Spinal cord (tissue), 10 donors: ENCODE measurements at places on chromosomes 12 and 14. TPM values are rescaled to one million over a fixed set of nuclear protein-coding genes. Genes with fewer than 3 reads are reported as not detected.

ART4 gene
- 0.17 TPM for total RNA-seq

POTEM gene
- not detected for total RNA-seq

C12orf54 gene
- 0.40 TPM for total RNA-seq

SLCO1A2 gene
- 25.8 TPM for total RNA-seq

DNAJC22 gene
- 2.2 TPM for total RNA-seq

CIROP gene
- total RNA-seq = 0.61 TPM

GPR65 gene
- 0.94 TPM for total RNA-seq

DTX1 gene
- total RNA-seq = 23.3 TPM

- DNase-seq = no peak
Observed at GRCh38 chr12:132196038-132196872, 52.0 kb downstream of the NOC4L start.

DNA sequence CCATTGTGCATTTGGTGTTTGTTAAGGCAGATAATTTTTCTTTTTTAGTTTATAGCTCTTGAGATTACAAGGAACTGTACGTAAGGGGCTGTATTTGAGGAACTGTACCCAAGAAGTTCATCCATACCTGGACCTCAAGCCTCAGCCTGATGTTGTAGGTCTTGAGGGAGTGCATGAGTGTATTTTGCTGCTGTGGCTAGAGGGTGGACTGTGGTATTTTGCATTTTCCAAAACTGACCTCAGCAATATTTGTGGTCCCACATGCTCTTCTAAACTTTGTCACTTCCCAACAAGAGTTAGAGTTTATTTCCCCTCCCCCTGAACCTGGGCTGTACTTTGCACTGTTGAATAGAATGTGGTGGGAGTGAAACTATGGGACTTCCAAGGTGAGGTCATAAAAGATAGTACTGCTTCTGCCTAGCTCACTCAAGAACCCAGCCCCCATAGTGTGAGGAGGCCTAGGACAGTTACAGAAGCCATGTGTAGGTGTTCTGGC lies 42.2 kb upstream of the FBXO33 start:
- no peak for DNase-seq

DNA sequence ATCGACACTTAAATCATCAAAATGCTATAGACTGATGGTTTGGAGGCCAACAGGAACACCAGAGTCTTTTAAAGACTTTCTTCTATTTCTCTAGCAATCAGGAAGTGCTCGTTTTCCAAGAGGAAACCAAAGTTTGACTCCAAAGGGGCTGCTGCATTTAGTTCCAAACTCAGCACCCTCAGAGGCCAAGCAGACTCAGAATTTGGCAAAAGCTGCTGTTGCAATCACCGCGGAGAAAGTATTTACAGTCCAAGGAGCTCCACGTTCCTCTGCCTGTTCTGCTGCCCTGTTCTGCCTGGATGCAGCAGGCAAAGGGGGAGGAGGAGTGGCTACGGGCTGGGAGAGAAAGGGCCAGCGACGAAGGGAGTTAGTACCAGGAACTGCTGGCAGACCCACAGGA lies 325.1 kb downstream of the BCL11B start:
- DNase-seq = peak; percentile 15

- no peak for DNase-seq
Observed at GRCh38 chr12:4402996-4403395, 23.5 kb upstream of the FGF23 start.

DNA sequence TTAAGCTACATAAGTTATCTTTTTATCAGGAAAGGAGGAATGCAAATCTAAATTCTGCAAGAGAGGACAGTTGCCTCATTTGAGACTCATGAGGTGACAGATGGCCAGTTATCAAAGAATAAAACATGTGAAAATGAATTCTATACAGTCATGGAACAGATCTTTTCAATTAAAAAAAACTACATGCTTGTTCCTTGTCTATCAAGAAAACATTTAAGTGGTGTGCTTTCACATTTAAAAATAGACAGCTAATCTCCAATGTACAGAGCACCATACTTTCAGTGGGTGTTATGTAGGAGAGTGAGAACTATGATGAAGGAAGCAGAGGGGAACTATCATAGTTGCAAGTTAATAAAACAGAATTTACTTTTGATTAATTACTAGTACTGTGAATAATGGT lies 76.7 kb upstream of the TTC7B start:
- DNase-seq = no peak

- no peak for DNase-seq
Observed at GRCh38 chr12:50240792-50241114, 42.6 kb downstream of the LIMA1 start.

- DNase-seq = no peak
Observed at GRCh38 chr12:133130808-133131128, 341 bp downstream of the ZNF10 start.

DNA sequence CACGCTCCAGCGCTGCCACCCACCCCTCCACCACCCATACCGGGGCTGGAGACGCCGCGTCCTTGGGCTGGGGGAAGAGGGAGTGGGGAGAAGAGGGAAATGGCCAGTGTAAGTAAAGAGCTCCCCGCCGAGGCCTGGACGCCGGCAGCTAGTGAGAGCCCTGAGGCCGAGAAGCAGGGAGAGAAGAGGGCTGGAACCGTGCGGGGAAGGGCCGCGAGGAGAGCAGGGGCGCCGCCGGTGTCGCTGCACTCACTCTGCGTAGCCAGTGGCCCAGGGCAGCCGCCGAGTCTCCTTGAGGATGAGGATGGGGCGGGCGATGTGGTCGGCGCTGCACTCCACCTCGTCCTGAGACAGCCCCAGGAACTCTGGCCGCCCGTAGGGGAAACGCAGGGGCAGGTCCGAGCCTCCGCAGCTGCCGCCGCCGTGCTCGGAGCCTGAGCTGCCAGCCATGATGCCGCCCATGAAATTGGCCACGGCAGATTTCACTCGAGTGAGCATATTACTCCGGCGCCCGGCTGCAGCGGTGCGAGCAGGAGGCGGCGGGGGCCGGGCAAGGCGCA lies 631 bp downstream of the PPM1H start:
- peak; percentile 65 for DNase-seq

- no peak for DNase-seq
Observed at GRCh38 chr12:55746174-55746912, 3.4 kb downstream of the GDF11 start.

GRCh38 chr12:81128930-81129554 lies 51.2 kb downstream of the ACSS3 start:
- DNase-seq = no peak

DNA sequence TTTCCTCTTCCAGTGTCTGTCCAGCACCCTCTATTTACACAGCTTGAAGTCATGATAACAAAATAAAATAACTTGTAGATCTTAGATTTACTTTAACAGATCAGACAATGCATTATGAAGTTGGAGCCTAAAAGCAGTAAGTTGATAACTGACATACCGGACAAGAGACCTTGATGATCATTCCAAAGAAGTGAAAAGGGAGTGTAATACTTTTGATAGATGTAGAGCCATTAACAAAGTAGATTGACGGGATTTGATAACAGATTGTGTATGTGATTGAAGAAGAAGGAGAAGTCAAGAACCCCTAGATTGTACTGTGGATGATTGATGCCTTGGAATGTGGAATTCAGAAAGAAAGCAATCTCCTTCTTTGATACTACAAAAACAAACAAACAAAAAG lies 403.8 kb upstream of the MGAT4C start:
- no peak for DNase-seq

- no peak for DNase-seq
Observed at GRCh38 chr12:47763481-47764346, 5.0 kb upstream of the RAPGEF3 start.

DNA sequence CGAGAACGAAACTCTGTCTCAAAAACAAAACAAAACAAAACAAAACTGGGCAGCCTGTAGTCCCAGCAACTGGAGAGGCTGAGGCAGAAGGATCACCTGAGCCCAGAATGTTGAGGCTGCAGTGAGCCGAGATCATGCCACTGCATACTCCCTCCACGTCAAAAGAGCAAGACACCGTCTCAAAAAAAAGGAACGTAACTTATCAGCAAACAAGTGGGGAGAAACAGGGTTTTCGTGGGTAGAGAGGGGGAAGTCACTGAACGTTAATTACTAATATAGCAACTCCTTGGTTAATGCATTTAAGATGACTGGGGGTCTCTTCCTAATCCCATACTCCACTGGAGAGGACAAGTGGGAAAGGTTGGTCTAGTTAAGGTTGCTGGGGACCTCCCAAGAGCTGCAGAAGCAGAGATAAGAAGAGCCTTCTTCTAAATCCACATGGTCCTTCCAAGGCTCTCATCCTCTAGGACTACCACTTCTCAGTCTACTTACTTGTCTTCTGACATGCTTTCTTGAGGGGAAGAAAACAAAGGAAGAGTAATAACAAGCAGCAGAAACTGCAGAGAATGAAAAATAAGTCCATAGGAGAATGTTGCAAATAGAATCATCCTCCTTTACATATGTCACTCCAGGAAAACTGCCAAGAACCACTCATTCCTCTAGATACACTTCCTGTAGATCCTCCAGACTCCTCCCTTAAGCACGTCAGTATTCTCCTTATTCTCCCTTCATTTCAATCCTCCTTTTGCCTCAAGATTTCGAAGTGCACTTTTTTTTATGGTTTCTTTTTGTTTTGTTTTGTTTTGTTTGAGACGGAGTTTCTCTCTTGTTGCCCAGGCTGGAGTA lies 5.8 kb downstream of the NUMB start:
- DNase-seq = no peak

DNA sequence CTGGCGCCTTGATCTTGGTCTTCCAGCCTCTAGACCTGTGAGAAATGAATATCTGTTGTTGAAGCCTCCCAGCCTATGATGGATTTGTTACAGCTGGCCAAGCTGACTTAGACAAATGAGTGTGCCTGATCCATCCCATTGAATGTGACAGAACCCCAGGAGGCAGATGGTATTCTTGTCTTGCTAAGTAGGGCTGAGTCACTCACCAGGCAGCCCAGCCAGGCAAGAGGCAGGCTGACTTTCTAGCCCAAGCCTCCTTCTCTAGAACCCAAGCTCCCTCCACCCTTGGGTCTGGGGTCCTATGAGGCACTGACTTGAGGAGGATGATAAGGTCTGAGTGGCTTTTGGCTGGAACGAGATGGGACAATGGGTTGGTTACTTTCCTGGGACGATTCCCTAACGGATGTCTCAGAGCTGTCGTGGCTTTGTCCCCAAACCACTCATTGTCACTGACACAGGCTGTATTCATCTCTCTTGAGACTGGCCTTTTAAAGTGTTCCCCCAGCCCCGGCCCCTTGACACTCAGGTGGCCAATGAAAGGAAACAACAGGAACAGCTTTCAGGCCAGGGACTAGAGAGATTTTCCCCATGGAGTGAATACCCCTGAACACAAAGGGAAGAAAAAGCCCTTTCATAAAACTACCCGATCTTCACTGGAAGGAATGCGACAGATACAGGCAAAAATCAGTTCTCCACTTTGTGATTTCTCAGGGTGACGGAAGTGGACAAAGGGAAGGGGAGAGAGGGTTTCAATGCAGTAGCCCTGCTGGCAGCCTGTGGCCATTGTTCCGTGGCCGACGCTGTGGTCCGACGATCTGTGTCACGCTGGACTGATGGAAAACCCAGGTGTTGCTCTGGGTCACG lies 264.2 kb downstream of the AACS start:
- DNase-seq = peak; percentile 33

- no peak for DNase-seq
Observed at GRCh38 chr12:2092354-2092753, 39.6 kb downstream of the CACNA1C start.

DNA sequence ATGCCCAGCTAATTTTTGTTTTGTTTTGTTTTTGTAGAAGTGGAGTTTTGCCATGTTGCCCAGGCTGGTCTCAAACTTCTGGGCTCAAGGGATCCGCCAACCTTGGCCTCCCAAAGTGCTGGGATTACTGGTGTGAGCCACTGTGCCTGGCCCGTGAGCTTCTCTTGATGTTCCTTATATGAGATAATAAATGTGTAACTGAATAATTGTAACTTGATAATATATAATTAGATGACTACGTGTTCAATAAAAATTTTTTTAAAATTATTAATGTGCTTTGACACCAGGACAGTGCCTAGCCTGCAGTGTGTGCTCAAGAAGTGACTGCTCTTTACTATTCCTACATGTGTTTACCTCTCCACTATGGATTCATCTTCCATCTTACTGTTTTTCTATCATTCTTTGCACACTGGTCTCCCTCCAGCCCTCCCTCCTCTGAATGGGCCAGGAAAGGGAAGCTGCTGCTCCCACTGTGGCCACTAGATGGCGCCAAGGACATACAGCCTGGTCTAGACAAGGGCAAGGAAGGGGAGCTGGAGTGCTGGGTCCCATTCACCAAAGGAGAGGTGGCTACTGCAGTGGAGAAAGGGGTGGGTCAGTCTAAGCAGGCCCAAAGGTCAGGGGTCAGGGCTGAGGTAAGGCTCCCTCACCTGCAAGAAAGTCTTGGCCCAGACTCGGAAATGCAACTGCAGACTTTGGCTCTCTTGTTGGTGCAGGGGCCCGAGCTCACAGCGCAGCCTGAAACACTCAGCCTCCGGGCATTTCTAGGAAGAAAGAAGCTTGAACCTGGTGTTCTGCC lies 14.7 kb upstream of the ZNF385A start:
- peak; percentile 82 for DNase-seq

DNA sequence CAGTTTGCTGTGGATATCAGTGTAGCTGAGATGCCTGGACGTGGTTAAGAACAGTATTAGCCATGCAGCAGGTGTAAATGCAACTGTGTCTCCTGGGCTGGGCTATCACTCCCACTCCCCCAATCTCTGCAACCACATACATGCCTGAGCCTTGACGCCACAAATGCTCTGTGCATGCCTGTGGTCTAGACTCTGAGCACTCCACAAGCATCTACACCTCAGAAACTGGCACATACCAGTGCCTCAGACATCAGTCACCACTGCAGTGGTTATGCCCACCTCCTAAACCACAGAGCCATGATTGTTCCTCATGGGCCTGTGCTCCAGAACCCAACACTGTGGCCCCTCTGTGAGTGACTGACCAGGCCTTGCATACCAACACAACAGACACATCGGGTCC lies 226.8 kb upstream of the ALG10 start:
- no peak for DNase-seq

DNA sequence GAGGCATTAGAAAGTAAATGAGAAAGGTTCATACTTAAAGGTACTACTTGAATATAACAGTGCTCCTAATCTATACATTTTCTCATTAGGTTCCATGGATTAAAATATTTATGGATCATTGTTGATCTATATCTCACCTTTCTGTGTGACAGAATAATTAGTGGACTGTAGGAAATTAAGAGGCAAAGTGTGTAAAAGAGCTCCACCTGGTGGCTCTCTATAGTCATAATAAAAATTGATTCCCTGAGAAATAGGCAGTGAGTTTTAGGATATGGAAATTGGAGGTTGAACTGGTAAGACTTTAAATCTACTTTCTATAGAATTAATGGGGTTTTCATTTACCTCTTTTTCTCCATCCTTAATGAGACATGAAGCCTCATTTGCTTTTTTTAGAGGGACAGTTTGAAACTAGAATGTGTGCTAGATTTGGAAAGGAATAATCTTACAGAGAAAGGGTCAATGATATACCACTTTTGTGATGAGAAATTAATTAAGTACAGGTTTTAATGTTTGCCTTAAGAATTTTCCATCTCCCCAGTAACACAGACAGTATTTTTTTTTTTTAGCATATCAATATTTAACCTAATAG lies 11.8 kb upstream of the DERA start:
- DNase-seq = no peak

GRCh38 chr12:129540249-129540648 lies 363.6 kb downstream of the TMEM132D start:
- no peak for DNase-seq

GRCh38 chr14:26339381-26339780 lies 258.5 kb downstream of the NOVA1 start:
- DNase-seq = no peak
